ENCODE measurements at places on chromosomes 11 and 22.

DNA sequence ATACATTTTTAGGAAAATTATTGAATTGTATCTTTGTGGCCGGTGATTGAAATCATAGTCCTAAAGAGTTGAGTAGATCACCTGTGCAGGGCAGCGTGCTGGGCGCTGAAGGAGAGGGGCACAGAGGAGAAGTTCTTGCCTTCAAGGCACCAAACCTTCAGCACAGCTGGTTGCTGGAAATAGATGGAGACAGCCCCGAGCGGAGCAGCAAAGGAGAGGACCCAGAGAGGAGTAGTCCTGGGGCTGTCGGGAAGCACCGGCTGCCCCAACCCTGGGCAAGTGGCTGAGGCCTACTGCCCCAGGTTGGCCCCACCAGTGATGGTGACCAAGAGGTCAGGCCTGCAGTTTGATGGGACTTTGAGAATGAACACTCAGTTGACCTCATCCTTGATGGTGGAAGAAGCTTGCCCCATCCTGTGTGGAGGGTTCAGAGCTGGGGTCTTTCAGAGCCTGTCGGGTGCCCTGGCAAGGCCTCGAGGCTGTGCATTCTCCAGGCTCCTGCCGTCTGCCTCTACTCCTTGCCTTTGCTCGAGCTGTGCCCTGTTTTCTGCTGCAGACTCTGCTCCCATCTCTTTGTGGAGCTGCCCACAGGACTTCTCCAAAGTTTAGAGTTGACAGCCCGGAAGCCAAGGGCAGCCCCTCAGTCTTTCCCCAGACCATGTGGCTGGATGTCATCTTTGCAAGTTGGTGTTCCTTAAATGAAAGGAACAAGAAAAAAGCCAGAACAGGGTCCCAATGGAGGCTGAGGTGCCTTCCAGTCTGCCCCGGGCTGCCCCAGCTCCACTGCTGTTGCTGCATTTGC, 285.1 kb downstream of the TBC1D22A start:
- no peak for DNase-seq

- peak; percentile 77 for DNase-seq
Measured at GRCh38 chr11:7910286-7910788, 20.7 kb downstream of the OR10A6 start.

DNA sequence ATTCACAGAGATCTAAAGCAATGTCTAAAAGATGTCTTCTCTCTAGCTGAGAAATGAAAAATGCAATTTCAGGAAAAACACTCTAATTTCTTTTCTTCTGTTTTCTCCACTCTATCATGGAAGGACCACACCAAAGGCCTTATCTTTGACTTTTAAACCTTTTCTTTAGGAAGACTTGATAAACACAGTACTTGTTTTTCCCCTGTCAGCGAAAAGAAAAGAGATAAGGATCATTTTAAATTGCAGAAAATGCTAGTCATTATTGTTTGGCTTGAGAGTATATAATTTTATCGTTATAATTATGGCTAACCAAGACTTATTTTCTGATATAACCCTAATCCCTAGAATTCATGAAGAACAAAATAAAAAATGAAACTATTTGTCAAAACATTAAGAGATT, 462.4 kb upstream of the API5 start:
- no peak for DNase-seq

GRCh38 chr11:35045236-35045820, 93.6 kb upstream of the CD44 start:
- DNase-seq, result no peak

GRCh38 chr11:91804042-91804441, 420.6 kb upstream of the FAT3 start:
- peak; percentile 97 for DNase-seq

DNA sequence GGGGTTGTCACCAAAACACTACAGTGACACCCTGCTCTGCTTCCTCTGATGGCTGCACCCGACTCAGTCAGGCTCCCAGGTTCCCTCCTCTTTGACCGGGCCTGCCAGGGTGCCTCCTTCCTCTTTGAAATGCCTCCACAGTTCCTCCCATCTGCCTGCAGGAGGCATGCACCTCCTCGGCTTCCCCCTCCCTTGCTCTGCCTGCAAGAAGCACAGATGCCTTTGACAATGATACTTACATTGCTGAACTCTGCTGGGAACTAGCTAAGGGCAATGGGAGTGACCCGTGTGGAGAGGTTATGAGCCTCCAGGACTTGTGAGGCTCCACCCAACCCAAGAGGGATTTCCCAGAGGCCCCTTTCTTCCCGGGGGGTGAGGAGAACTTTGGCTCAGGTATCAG, 674.1 kb downstream of the OPCML start:
- DNase-seq, result peak; percentile 91

DNA sequence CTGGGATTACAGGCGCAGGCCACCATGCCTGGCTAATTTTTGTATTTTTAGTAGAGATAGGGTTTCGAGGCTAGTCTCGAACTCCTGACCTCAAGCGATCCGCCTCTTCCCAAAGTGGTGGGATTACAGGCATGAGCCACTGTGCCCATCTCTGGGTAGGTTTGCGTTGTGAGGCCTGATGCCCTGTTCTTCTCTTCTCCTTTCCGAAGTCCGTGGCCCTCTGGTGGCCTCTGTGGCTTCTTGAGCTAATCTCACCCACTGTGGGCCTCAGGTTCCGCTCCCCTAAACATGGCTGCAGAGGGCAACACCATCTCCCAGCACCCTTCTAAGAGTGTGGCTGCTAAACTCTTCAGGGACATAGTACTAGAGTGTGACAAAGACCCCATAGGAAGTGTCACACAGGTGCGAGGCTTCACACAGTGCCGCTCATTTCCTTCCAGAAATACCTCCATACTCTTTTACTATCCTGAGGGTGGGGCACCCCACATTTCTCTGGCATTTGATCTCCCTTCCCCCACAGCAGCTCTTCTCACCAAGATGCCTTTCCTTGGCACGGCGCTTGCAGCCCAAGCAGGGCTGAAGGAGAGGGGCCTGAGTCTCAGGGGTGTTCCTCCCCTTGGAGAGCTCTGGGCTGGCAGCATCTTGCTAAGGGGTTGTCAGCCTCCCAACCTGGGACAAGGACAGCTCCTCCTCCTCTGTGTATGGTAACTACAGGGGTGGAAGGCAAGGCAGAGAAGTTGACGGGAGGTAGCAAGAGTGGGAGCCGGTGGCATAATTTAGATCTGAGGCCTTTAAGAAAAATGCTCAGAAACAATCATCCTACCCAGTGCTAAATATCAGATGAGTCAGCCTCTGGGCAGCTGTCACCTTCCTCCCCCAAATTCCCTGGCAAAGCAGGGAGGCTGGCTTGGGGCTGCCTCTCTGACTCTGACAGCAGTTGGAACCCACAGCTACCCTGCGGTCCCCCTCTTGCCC, 6.1 kb downstream of the THY1 start:
- peak; percentile 59 for DNase-seq

DNA sequence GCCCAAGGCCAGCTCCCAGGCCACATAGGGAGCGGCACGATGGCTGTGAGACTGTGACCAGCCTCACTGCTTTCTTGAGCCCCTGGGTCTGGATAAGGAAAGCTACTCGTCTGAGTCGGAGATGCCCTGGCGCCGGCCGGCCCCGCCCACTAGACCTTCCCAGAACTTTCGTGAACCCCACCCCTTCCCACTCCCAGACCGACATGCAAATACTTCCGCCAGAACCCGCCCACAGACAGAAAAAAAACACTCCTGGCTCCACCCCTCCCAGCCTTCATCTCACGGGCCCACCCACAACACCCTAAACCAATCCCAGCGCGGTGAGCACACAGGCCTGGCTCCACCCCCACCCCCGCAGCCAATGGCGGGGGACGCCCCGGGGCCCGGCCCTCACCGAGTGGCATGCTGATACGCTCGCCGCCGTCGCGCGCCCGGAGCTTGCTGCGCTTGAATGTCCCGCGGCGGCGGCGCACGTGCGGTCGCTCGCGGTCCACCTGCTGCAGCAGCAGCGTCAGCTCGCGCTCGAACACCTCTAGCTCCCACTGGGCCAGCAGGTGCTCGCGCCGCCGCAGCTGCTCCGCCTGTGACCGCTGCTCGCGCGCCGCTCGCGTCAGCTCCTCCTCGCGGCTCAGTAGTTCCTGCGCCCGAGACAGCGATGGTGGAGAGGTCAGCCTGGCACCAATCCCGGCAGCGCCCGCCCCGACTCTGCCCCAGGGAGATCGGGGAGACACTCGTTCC, 7.0 kb downstream of the MAP3K11 start:
- peak; percentile 100 for DNase-seq

- no peak for DNase-seq
Measured at GRCh38 chr11:3041699-3042441, 15.4 kb downstream of the CARS1 start.

DNA sequence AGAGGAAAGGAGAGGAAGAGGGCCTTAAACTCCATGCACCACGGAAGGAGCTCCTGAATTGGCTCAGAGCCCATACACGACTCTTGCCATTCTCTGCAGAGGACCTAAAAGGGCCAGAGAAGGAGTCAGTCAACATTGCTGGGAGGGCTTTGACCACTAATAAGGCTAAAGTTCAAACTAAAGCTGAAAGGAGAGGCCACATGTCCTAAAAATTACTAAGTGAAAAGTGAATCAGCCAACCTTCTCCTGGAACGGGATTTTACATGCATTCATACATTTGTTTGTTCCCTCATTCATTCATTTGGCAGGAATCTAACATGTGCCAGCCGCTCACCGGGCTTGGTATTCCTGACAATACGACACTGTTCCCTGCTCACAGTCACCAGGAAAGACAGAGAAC, 10.5 kb downstream of the CLMP start:
- DNase-seq, result no peak

DNA sequence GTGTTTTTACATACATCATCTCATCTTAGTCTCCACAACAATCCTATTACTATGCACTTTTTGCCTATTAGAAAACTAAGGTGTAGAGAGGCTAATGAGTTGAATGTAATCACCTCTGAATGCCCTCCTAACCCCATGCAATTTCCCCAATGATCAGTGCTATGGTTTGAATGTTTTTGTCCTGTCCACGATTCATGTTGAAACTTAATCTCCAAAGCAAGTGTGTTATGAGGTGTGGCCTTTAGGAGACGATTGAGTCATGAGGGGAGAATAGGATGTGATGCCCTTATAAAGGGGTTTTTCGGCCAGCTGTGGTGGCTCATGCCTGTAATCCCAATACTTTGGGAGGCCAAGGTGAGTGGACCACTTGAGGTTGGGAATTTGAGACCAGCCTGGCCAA, 2.0 kb upstream of the CCDC73 start:
- DNase-seq, result no peak

DNA sequence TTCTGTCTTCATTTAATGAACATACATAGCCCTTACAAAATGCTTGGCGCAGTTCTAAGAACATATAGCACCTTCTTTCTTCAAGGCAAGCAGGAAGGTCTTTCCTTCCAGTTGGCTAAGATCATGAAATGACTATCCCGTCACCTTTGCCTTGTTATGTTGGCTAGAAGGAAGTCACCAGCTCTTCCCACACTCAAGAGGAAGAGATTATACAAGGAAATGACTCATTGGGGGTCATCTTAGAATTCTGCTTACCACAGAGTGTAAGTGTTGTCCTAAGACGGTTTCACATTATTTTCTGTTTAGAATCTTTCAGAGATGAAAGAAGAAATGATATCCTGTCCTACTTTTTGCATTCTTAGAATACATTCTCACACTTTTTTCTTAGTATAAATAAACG, 808.0 kb upstream of the LUZP2 start:
- DNase-seq, result peak; percentile 11

DNA sequence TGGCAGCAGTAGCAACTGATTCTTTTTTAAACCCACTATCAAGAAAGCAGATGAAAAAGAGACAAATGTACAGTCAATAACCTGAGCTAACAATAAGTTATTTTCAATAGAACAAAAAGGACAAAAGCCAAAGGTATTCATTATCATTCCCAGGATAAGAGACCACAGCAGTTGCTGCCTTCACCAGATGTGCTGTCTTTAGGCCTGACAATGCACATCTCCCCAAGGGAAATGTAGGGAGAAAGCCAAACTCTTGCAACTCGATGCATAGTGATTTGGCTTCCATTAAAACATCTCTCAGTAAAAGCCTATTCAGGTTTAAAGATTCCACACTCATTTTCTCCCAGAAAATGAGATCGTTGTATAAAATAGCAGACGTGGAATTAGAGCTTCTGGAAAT, 210.7 kb downstream of the METTL15 start:
- no peak for DNase-seq

GRCh38 chr11:121367001-121367843, 74.7 kb downstream of the SC5D start:
- no peak for DNase-seq

- DNase-seq, result no peak
Measured at GRCh38 chr22:42670921-42671709, 21.9 kb upstream of the CYB5R3 start.

DNA sequence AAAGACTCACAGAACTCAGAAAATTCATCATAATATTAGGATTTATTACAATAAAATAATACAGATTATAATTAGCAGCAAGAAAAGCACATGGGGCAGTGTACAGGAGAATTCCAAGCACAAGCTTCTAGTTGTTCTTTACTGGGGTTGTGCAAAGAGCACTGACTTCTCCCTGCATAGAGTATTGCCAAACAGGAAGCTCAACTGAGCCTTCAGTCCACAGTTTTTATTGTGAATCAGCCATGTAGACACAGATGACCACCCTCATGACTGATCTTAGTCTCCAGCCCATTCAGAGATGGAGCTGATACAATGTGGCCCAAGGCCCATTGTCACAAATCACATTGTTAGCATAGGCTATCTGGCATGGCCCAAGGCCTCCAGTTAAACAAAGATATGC, 798.9 kb downstream of the KCNA4 start:
- no peak for DNase-seq

DNA sequence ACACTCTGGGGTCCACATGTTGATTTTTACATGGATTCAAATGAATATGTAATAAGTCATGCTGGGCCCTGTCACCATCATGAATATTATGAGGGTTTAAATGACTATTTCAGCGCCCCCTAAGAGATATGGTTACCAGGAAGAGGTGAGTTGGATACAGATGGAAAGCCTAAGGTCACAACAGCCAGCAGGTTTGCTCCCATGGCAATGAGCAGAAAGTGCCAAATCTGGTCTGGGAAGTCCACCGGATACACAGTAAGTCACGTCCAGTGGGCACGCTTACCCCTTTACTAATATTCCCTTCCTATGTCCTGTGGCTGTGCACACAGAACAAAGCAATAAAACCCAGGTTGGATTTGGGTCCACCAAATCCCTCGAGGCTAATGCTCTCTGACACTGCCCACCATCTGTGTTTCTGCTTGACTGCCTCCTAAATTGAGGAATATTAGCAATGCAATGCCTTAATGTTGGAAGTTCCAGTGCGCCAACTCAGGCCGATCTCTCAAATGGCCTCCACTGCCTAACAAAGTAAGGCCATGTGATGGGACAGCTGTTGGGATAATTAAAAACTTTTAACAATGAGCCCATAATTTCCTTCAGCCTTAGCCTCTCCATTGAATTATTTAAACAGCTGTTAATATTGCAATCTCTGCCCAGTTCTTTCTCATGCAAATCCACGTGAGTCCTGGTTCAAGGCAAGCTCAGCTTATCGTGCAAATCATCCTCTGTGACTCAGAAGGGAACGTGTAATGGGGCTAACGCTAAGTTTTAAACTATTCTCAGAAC, 97.6 kb downstream of the SLC1A2 start:
- no peak for DNase-seq

DNA sequence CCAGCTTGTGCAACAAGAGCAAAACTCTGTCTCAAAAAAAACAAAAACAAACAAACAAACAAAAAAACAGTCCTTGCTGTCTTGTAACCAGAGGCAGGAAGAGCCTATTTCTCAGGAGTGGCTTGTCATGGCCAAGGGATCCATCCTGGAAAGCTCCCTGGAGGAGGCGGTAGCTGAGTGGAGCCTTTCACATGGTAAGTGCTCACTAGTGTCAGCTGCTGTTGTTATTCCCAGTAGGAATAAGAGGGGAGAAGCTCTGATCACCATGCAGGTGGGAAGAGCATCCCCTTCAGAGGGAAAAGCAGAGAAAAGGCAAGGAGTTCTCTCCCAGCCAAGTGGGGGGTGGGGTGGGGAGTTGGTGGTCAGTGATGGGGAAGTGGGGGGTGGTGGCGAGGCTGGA, 54.6 kb upstream of the WNT7B start:
- DNase-seq, result no peak
